Activated CD4-positive, alpha-beta T cell treated with anti-CD3 and anti-CD28 coated beads, Interleukin-2, amount 50 U/mL, for 4 hours (primary cell): ENCODE measurements at places on chromosomes 2 and 18.

- DNase-seq = no peak
Observed at GRCh38 chr2:167355821-167356220, 467.5 kb downstream of the XIRP2 start.

GRCh38 chr2:166671801-166672200 lies 177.8 kb upstream of the SCN7A start:
- DNase-seq = no peak

DNA sequence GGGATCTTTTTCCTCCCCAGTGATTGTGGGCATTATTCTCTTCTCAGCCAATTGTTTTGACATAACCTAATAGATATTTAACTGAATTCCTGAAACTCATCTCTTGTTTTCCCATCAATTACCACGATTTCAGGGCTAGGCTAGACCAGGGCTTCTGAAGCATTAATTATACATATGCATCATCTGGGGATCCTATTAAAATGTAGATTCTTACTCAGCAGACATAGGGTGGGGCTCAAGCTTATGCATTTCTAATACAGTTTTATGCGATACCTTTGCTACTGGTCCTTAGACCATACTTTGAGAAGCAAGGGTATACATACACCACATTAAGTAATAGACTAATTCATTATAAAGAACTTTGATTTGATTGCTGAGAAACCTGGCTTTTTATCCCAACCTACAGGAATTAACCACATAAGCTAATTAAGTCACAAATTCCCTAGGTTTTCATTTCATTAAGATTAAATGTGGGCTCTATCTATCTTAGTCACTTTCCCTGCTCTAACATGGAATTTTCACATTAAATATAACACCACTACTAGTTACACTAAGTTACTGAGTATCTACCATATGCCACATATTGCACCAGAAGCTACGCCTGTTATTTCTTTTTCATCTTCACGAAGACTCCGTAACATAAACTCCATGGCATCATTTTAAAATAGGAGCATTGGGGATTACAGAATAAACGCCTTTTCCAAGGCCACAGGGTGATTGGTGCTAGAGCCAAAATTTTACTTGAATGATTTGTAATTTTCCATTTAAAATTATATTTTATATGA lies 417.5 kb downstream of the DPP10 start:
- no peak for DNase-seq

DNA sequence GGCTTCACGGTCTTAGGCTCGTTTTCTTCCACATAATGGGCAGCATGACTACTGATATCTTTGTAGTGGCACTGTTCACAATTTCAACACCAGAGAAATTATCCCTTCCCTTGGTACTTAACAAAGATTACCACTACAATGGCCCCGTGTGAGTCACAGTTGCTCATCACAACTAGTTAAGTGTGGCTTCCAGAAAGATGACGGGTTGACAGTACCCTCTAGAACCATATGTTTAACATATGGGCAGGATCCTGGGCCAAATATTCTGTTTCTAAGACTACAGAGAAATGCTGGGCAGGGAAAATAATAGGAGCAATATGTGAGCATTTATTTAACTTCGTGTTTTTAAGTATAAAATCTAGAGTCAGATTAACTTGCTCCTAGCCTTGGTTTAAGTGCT lies 780.1 kb upstream of the LINC00305 start:
- no peak for DNase-seq

DNA sequence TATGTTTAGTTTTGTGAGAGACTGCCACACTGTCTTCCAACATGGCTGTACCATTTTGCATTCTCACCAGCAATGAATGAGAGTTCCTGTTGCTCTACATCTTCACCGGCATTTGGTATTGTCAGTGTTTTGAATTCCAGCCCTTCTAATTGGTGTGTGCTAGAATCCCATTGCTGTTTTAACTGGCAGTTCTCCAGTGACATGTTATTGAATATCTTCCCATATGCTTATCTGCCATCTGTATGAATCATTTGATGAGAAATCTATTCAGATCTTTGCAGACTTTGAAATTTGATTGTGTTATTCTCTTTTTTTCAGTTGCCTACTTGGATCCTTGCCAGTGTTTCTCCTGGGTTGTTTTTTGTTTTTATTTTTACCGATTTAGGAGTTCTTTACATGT lies 99.0 kb downstream of the SNTG2 start:
- DNase-seq = no peak

DNA sequence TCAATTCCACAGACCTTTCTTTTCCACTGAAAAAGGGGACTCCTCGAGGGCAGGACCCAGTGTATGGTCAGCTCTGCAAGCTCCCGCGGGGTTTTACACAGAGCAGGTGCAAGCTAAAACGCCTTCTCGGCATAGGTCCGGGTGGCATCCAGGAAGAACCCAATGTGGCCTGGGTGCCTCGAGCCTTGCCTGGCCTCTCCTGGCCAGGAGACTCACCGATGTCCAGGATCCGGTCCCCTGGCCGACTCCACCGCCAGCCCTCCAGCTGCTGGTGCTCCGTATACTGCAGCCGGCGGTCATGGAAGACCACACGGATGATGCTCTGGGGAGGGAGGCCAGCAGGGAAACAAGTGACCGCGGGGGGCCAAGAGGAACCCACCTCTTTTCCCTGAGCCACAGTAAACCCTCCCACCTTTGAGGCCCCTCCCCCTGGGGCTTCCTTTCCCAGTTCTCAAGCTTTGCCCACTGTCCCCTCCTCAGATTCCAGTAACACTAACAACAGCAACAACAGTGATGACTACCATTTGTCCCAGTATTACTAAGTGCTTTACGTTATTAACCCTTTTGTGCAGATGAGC lies 36.1 kb downstream of the TFCP2L1 start:
- DNase-seq = no peak

GRCh38 chr2:112136096-112136495 lies 2.1 kb upstream of the FBLN7 start:
- no peak for DNase-seq

GRCh38 chr2:12211326-12212175 lies 465.1 kb downstream of the LPIN1 start:
- DNase-seq = no peak
